ENCODE measurements at places on chromosomes 4 and X. TPM values are rescaled to one million over a fixed set of nuclear protein-coding genes. Genes with fewer than 3 reads are reported as not detected.

DNA sequence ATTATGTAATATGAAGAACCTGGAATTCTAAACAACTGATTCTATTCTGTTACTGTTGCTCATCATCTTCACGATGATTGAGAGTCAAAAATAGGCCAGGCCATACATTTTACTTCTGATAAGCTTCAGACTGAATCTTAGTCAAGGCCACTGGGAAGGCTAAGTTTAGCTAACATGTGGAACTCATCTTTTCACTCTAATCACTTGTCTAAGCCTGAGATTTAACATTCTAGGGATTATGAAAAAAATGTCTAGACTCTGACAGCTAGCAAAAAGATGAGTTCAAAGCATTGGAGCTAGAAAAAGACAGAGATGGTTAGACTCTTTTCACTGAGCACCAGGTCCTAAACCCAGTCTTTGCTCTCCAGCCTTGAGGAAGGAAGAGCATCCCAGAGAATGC, 656.2 kb upstream of the IGFBP7 start:
- no peak for DNase-seq

Gene TLR3
- 6.5 TPM for total RNA-seq

Gene ADGRG4
- not detected for total RNA-seq

GRCh38 chr4:19039816-19040215, 1018.3 kb upstream of the LCORL start:
- no peak for DNase-seq

DNA sequence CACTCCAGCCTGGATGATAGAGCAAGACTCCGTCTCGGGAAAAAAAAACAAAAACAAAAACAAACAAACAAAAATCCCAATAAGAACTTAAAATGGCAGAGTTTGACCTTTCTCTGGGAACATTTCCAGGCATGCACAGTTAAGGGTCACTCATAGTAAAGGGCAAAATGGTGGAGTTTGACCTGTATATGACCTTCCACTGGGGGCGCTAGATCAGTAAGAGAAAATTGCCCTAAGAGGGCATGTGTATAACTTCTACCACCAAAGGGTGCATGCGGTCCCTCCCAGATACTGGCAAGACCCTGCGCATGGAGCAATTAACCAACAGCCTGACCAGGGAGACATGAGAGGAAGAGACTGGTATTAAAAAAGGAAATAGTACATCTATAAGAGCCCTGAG, 177.2 kb downstream of the MOSPD2 start:
- DNase-seq = no peak

DNA sequence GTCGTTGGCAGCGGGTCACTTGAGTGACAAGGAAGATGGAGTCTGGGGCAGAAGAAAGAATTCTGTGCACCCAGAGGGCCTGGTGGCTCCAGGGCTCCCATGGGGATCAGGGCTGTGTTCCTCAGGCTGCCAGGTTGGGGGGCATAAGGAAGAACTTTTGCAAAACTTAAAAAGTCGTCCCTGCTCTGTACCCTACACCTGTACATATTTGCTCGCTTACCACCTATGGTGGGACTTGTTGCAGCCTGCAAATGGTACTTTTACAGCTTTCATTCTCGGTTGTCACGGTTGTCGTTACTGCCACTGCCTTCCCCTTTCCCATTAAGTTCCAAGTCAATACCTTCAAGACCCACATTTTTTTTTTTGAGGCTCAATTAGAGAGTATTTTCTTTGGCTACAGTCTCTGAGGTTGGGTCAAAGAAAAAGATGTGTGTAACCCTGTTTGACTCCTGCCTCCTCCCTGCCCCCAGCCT, 9.1 kb downstream of the ARX start:
- no peak for DNase-seq

- DNase-seq = no peak
Measured at GRCh38 chr4:22551550-22551949, 35.7 kb upstream of the ADGRA3 start.

DNA sequence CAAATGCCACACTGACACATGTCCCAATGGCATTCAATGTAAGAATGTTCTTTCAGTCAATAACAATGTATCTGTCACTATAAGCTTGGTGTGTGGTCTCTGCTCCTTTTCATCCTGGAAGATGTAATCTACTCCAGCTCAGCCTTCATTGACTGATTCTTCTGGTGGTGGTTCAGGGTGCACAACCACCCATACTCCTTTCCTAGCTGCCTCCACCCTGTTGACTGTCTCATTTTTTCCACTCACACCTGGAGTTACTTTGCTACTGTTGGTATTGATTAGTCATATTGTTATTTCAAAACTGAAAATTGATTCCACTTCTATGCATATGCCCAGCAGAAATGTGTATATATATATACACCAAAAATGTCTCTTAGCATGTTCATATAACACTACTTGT, 140.5 kb downstream of the ASB9 start:
- DNase-seq = no peak

DNA sequence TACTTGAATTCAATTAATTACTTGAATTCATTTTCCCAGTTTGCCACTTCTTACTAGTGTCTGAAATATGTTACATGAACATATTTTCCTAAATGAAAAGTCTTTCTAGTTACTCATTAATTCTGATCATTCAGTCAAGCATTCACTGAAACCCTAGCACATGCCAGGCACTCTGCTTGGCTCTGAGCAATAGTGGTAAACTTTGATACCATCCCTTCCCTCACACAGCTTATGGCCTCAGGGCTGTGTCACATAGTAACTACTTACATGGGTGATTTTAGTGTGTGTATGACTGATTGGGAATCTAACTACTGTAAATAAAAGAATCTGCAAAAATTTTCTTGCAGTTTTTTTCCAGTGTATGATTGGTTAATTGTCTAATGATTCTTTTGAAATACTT, 32.7 kb downstream of the METAP1 start:
- DNase-seq = no peak

Gene PARM1
- 1.4 TPM for total RNA-seq

Gene STBD1
- total RNA-seq = 3.7 TPM

DNA sequence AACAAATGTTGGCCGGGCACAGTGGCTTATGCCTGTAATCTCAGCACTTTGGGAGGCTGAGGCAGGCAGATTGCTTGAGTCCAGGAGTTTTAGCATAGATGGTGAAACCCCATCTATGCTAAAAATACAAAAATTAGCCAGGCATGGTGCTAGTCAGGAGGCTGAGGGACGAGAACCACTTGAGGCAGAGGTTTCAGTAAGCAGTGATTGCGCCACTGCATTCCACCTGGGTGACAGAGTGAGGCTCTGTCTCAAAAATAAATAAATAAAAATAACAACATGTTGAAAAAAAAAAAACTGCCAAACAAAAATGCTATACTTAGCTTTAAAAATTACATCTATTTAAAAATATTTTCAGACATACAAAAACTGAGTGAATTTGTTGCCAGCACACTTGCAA, 374.2 kb upstream of the SMIM31 start:
- DNase-seq = peak; percentile 33

DNA sequence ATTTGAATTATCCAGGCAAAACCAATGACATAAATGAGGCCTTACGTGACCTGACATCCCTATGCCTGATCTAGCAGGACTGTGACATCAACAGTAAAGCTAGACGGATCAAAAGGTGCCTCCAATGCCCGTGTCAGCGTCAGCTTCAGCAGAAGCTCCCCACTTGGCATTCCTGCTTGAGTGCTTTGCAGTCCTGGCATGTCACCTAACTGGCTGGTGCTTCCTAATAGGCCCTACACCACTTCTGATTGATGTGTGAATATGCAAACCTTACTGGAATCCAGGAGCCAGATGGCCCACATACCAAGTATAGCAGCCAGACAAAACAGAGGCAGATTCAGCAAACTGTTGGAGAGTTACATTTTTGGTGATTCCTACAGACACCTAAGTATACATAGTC, 224.2 kb downstream of the DMD start:
- no peak for DNase-seq

Gene SUPT20HL1
- total RNA-seq = not detected

Data from MCF 10A (cell line).